Common myeloid progenitor, CD34-positive (primary cell): ENCODE measurements at places on chromosomes 2 and 18.

DNA sequence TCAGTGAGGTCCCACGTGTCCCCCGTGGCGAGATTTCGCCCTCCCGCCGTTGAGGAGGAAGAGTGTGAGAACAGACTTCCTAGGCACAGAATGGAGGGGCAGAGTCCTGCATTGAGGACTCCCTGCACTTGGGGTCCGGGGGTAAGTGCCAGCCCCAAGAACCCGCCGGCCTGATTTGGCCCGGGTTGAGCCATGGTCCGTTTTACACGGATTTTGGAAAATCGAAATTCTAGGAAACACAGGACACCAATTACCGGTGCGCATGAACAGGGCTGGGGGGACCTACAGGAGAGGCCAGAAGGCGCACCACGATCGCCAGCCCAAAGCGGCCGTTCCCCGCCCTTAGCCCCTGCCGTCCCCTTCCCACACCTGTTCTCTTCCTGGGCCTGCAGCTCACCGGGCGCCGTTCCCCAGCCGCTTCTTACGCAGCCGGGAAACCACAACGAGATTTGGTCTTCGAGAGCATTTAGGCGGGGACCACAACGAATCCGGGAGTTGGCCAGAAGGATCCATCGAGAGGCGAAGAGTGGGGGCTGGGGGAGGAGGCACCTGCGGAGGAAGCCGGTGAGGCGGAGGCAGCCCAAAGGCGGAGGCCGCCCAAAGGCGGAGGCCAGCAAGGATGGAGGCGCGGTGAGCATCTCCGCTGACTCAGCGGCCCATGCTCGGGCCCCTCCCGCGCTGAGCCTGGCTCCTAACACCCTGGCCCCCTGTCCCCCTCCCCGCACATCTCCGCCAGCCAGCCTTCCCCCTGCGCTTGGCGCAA, 464 bp upstream of the TLX2 start:
- peak; percentile 36 for DNase-seq

GRCh38 chr2:156242874-156243273, 89.6 kb downstream of the NR4A2 start:
- DNase-seq: no peak

- peak; percentile 73 for DNase-seq
Measured at GRCh38 chr2:227608561-227609338, 5.9 kb downstream of the SCYGR3 start.

DNA sequence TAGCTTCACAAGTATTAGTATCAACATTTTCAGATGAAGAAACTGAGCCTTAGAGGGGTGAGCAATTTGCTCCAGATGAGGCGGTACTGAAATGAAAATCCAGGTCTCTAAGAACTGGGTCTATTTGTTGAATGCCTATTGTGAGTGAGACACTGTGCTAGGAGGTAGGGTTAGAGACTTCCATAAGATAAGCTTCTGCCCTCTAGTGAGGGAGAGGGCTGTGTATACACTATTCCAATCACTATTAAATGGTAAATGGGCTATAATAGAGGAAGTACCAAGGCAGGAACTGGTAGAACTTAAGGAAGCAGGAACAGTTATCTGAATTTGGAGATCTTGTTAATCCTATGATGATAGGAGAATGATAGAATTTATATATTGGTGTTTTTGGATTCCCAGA, 23.6 kb upstream of the GLS start:
- no peak for DNase-seq

DNA sequence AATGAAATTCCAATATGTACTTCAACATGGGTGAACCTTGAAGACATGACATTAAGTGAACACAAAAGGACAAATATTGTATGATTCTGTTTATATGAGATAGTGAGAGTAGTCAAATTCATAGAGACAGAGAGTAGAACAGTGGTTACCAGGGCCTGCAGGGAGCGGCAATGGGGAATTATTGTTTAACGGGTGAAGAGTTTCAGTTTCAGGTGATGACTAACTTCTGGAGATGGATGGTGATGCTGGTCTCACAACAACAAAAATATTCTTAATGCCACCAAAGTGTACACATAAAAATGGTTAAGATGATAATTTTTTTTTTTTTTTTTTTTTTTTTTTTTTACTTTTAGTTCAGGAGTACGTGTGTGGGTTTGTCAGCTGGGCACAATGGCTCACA, 109.4 kb upstream of the TMEM200C start:
- DNase-seq: no peak

DNA sequence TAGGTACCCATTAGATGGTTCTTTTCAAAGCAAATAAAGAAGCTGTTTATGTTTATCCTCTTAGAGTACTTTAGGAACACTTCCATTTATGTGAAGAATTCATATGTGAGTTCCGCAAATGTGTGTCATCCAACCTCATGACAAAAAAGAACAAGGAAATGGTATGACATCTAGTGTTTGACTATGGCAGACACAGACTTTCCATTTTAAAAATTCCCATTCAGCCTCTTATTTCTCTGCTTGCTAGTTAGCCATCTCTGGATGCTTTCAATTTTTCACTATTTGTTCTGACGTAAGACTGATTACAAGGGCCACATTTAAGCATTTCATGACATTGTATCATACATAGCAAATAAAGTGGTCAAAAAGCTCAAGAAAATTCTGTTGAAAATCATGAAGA, 103.0 kb downstream of the ZAP70 start:
- no peak for DNase-seq

GRCh38 chr2:83595926-83596325, 863.2 kb downstream of the SUCLG1 start:
- no peak for DNase-seq

GRCh38 chr2:210360412-210360811, 45.4 kb upstream of the MYL1 start:
- no peak for DNase-seq

DNA sequence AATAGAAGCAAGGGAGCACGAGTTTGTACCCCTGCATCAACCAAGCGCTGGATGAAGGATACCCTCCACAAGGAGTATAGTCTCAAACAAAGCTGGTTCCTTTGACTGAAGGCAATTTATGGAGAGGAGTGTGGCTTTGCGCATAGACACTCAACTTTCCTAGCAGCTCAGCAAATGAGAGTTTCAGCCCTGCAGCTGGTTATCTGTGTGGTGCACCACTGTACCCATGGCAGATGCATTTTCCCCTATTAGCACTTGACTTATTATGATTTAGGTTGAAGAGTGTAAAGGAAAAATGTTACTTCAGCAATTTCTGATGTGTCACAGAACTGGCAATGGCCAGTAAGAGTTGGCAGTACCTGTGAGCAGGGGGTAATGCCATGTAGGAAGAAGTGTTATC, 440.1 kb upstream of the LINC00305 start:
- no peak for DNase-seq

DNA sequence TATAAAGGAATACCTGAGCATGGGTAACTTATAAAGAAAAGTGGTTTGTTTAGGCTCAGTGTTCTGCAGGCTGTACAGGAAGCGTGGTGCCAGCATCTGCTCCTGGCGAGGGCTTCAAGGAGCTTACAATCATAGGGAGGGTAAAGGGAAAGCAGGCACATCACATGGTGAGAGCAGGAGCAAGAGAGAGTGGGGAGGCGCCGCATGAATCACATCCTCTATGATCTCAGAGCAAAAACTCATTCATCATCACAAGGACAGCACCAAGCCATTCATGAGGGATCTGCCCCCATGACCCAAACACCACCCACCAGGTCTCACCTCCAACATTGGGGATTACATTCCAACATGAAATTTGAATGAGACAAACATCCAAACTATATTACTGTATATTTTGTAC, 32.5 kb downstream of the R3HDM1 start:
- DNase-seq: no peak
